ENCODE measurements at places on chromosomes 11 and 22.

DNA sequence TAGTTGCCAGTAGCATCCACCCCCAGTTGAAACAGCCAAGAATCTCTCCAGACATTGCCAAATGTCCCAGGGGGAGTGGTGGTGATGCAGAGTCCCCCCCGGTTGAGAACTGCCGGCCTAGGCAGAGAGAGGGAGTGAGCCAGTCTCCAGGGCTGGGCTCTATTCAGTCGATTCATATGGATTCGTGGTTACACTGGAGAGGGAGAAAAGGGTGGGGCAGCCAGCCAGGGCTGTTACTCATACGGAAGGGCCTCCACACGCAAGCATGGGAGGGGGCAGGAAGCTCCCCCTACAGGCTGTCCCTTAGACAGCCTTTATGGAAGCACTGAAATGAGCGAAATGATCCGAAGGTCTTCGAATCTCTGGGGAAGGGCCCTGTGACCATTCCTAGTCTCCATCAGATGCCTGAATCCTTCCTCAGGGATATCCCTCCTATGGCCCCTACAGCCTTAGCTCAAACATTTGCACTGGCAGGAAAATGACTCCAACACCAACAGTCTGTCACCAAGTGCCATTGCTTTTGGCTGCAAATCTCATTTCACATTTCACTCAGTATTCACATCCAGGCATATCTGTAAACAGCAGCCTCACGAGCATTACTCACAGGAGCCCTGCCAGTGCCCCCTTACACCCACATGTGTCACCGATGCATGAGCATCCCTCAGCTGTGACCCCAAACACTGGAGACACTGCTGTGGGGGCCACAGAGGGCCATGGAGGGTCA lies 18.4 kb upstream of the TLCD5 start:
- peak; percentile 72 for DNase-seq

GRCh38 chr11:46149342-46149741 lies 28.1 kb upstream of the PHF21A start:
- DNase-seq, result no peak

DNA sequence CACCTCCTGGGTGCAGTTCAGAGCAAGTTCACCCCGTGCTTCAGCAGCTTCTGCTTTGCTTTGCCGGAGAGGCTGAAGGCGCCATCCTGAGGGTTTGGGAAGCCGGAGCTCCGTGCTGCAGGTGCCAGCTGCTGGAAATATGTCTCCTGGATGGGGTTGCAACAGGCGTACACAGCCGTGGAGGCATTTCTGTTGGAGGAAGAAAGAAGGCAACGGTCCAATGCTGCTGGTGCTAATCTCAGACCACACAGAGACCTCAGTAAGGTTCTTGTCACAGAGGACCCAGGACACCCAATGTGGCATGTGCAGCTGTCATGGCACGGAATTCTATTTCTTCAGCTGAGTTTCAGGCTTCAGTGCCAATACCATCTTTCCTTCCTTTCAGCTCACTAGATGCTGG lies 24.2 kb downstream of the ASPHD2 start:
- no peak for DNase-seq

- DNase-seq, result no peak
Observed at GRCh38 chr22:39785232-39785631, 108.3 kb downstream of the ENTHD1 start.

DNA sequence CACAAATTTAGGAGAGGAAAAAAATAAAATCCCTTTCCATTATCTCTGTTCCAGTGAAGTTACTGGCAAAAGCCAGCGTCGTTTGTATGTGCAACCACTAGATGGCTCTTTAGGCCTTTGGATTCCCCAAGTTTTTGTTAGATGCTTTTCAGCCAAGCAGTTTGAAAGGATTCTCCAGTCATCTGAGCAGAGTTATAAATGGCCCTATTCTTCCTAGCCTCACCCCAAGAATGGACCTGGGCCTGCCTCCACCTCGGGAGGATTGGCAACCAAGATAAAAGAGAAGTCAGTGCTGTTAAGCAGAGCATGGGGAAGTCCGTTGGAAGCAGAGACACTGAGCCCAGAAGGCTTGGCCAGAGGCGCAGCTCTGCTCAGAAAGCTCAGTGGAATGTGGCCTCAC lies 15.4 kb downstream of the FAM181B start:
- DNase-seq, result peak; percentile 60
